ENCODE measurements at places on chromosomes 7 and 10.
A peak's percentile ranks its signal among the peaks of the same experiment; 100 is the strongest.

DNA sequence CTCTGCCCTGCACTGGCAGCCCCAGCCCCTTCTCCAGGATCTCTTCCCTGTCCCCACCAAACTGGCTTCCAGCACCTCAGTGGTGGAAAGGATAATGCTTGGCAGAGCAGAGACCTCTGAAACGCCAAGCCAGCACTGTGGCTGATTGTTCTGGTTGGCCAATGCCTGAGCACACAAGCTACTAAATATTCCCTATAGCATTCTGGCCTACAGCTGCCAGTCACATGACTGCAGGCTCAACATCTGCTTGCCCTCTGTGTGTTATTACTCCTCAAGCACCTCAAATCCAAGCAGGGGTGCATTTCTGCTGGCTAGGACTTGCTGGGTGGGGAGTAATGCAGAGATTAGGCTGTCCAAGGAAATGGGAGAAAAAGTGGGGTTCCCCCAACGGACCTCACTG lies 6.1 kb downstream of the TBATA start:
- DNase-seq: no peak

GRCh38 chr7:75656740-75657139 lies 82.0 kb downstream of the HIP1 start:
- DNase-seq: no peak

- no peak for DNase-seq
Measured at GRCh38 chr7:139118234-139118804, 8.8 kb upstream of the ZC3HAV1 start.

DNA sequence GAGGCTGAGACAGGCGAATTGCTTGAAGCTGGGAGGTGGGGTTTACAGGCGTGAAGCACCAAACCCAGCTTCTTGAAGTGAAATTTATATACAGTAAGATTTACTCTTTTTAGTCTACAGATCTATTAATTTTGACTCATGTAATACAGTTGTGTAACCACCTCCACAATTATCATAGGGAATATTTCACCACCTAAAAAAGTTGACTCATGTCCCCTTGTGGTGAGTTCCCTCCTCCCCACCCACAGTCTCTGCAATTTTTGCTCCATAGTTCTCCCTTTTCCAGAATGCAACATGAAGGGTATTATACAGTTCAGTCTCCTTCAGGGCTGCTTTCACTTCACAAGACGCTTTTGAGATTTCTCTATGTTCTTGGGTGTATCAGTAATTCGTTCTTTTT lies 156.8 kb downstream of the FAM107B start:
- DNase-seq: no peak

DNA sequence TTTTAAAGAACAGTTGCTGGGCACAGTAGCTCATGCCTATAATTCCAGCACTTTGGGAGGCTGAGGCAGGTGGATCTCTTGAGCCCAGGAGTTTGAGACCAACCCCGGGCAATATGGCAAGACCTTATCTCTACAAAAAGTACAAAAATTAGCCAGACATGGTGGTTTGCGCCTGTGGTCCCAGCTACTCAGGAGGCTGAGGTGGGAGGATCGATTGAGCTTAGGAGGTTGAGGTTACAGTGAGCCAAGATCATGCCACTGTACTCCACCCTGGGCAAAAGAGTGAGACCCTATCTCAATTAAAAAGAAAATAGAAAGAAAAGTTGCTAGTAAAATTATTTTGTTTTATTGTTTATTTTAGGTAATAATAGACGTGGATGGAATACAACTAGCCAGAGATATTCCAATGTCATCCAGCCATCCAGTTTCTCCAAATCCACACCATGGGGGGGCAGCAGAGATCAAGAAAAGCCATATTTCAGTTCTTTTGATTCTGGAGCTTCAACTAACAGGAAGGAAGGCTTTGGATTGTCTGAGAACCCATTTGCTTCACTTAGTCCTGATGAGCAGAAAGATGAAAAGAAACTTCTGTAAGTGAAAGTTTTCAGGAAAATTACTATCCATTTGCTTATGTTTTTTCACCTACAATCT lies 3.0 kb downstream of the NUP42 start:
- no peak for DNase-seq

GRCh38 chr10:72637398-72637857 lies 11.5 kb upstream of the MICU1 start:
- DNase-seq: no peak

DNA sequence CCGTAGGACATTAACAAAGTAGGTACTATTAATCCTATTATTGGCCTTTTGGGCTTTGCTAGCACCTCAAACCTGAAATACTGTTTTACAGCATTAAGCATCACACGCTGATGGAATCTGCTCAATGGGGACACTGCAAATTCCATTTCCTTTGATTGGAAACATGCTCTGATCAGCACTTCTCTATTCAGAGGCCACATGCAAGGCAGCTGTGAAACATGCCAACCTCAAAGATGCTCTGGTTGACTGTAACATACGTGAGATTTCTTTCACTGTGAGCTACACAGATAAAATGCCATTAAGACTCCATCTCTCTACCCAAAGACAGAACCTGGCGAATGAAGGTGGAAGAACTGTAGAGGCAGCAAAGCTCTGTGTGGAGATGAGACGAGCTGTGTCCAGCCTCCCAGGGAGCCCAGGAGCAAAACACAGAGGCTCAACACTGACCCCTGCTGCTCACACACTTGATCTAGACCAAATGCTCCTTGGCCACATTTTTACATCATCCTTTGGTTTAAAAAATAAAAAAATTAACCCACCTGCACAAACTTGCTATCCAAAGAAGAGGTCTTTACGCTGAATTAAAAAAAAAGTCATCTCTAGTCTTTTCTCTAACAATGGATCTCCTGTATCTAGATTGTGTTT lies 8.0 kb downstream of the RSU1 start:
- DNase-seq: no peak

- no peak for DNase-seq
Measured at GRCh38 chr7:100351657-100352058, 6.3 kb upstream of the PILRB start.

DNA sequence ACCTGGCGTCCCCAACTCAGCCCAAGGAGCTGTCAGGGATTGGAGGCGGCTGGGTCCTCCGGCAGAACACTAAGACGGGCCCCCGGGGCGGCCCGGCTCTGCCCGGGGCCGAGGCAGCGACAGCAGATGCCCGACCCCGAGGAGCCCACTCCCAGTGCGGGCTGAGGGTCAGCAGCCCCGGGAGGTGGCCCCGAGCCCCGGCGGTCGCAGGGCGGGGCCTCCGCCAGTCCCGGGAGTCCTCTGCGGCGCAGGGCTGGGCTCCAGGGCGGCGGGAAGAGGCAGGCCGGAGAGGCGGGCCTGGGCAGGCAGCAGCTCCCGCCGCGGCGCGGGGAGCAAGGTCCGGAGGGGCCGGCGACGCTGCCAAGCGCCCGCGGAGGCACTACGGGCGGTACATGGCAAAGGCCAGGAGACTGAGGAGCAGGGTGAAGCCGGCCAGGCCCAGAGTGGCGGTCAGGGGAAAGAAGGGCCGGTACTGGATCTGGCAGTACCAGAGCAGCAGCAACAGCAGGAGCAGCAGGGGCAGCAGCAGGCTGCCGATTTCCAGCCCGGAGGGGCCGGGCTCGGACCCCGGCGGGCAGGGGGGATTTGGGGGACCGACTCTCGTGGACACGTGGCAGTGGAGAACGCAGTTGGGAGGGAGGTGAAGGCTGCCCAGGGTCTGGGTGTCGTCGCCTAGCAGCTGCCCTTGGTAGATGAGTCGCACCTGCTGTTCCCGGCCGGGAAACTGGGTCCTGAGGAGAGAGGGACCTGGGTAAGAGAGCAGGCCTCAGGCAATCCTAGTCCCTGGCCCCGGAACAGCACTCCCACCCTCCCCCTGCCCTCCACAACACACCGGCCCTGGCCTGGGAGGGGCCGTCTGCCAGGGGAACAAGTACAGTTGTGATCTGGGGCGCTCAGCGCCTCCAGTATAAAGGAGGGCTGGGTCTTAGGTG lies 827 bp upstream of the FASTK start:
- no peak for DNase-seq

- no peak for DNase-seq
Measured at GRCh38 chr7:91949221-91950009, 8.8 kb downstream of the AKAP9 start.

DNA sequence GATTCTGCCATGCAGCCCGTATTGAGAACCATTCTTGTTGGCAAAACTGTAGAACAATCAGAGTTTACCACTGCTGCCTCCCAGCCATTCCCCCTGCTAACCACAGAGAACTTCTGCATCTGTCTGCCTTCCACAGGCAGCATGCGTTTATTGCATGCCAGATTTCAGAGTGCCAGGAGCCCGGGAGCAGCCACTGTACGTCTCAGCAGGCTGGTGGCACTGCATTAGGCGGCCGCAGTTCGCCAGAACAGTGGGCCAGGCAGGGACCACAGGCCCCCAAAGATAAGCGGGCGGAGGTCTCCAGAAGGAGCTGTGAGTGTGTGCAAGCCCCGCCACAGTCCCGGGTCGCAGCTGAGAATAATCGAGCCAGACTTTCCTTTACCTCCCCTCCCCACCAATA lies 31.8 kb downstream of the ZNF467 start:
- no peak for DNase-seq

- DNase-seq: no peak
Measured at GRCh38 chr7:17743316-17743715, 197.0 kb downstream of the SNX13 start.

DNA sequence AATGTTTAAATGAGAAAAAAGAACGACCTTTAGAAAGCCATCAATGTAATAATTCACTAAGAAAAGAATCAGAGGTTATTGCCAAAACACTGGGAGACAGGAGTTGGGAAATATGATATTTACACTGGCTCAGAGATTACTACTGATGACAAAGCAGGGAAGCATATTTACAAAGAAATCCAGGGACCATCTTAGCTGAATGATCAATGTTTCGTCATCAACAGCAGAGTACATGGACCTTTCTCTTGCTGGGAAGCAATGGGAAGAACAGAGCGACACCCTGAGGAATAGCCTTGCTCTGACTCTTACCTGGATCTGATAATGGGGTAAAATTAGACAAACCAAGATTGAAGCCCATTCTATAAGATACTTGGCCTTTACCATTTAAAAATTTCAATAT lies 1293.5 kb downstream of the XPNPEP1 start:
- no peak for DNase-seq

DNA sequence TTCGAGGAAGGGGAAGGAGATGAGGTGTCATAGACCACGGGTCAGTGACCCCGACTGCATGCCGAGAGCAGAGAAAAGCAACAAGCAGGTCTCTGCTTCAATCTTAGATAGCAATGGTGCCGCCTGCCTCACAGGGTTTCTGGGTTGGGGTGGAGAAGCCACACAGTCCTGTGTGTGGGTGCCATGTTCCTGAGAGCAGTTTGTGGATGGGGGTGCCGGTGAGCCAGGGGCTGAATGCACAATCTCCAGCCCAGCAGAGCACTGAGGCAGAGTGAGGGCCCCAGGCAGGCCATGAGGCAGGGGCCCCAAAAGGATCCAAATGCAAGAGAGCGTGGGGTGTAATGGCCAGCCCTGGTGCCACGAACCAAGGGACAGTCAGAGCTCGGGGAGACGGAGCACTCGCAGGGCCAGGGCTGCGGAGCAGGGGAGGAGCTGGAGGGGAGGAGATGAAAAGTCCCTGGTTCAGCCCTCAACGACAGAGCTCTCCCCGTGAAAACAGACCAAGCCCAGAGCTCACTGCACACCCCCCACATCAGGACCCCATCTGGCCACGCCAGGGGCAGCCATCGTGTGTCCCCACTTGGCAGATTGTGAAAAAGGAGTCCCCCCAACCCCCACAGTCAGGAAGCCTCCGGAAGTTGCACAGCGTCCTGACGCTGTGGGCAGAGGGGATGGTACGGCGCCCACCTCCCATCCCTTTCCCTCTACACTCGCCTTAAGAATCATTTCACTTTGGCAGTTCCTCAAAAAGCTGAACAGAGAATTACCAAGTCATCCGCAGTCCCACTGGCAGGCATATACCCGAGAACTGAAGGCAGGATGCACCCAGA lies 19.9 kb downstream of the WDR86 start:
- DNase-seq: no peak

- no peak for DNase-seq
Measured at GRCh38 chr10:55063811-55064210, 262.8 kb upstream of the PCDH15 start.

DNA sequence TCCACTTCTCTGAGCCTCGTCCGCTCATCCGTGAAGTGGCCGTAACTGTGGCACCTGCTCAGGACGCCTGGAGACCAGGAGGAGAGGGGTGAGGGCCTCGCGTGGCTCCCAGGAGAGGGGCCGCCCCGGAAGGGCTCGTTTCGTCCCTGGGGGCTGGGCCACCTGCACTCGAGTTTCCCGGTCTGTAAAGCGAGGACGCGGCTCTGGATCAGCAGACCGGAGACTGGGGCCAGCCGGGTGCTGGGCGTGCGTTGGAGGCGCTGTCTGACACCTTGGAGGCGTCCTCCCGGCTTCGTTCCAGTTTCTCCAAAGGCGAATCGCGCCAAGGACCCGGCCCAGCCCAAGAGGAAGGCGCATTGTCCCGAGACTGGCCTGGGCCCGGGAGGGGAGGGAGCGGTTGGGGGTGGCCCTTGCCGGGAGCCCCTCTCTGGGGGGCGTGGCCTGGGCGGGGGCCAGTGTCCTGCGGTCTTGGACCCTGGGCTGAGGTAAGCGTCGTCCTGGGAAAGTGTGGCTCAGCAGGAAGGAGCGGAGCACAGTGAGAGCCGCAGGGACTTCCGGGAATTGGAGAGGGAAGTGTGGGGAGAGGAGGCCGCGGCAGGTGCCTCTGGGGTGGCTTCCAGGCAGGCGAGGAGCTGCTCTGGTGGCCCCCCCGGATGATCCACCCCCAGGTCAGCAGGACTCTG lies 89.6 kb downstream of the FOXL3 start:
- DNase-seq: no peak

- DNase-seq: peak; percentile 46
Measured at GRCh38 chr10:80046629-80047441, 31.6 kb upstream of the TMEM254 start.

DNA sequence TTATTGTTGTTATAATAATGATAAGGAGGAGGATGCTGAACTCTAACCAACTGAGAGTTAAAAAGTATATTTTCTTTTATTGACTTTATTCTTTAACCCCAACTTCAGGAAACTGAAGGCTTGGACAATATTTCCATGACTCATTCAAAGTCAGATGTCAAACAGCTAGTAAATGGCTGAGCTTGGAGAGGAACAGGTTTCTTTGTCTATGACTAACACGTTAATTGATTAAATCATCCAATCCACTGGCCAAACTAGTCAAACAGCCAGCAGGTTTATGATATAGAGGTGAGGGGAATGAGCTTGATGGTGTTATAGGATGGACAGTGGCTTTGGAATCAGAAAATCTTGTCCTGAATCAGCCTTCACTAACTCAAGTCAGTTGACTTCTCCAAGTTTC lies 119.1 kb upstream of the WDR11 start:
- DNase-seq: no peak

- DNase-seq: no peak
Measured at GRCh38 chr10:14185316-14186045, 145.2 kb downstream of the FRMD4A start.

- DNase-seq: no peak
Measured at GRCh38 chr7:152459724-152460251, 24.0 kb upstream of the KMT2C start.

- no peak for DNase-seq
Measured at GRCh38 chr7:46848944-46849343, 733.0 kb downstream of the TNS3 start.

- DNase-seq: no peak
Measured at GRCh38 chr7:41731493-41732435, 28.9 kb upstream of the INHBA start.

All from stimulated activated CD4-positive, alpha-beta T cell treated with anti-CD3 and anti-CD28 coated beads, Interleukin-15, amount 100 ng/mL, for 1 hour (primary cell).